ENCODE measurements at places on chromosomes 5 and 9. TPM values are rescaled to one million over a fixed set of nuclear protein-coding genes. Genes with fewer than 3 reads are reported as not detected.

RNF183 gene
- polyA plus RNA-seq = 3.6 TPM

CA9 gene
- polyA plus RNA-seq = 0.18 TPM

AGXT2 gene
- not detected for polyA plus RNA-seq

CCNO gene
- 2.0 TPM for polyA plus RNA-seq

PDE6A gene
- polyA plus RNA-seq = 1.5 TPM

UBE2QL1 gene
- polyA plus RNA-seq = 0.53 TPM

SOHLH1 gene
- polyA plus RNA-seq = not detected

BSPRY gene
- 17.2 TPM for polyA plus RNA-seq

SPATA31C1 gene
- polyA plus RNA-seq = not detected

PCDHB4 gene
- polyA plus RNA-seq = 0.36 TPM

MXD3 gene
- polyA plus RNA-seq = 14.4 TPM

OR2V1 gene
- not detected for polyA plus RNA-seq

SLCO6A1 gene
- not detected for polyA plus RNA-seq

MOCS2 gene
- 55.2 TPM for polyA plus RNA-seq

WDR41 gene
- 20.0 TPM for polyA plus RNA-seq

TAF11L10 gene
- not detected for polyA plus RNA-seq

OBP2B gene
- not detected for polyA plus RNA-seq

INSL6 gene
- polyA plus RNA-seq = not detected

TPPP gene
- 1.7 TPM for polyA plus RNA-seq

FCN1 gene
- 0.14 TPM for polyA plus RNA-seq

NSA2 gene
- polyA plus RNA-seq = 80.6 TPM

FUT7 gene
- 0.08 TPM for polyA plus RNA-seq

FLT4 gene
- 4.0 TPM for polyA plus RNA-seq

ADCY2 gene
- polyA plus RNA-seq = 0.06 TPM

NR4A3 gene
- polyA plus RNA-seq = 0.33 TPM

SMIM15 gene
- 36.1 TPM for polyA plus RNA-seq

TSSK1B gene
- polyA plus RNA-seq = 0.01 TPM

CSF1R gene
- polyA plus RNA-seq = 2.0 TPM

CAVIN4 gene
- polyA plus RNA-seq = 0.06 TPM

OR2K2 gene
- not detected for polyA plus RNA-seq

C9orf50 gene
- 0.05 TPM for polyA plus RNA-seq

CYSTM1 gene
- polyA plus RNA-seq = 6.7 TPM

GABRG2 gene
- 0.01 TPM for polyA plus RNA-seq
